ENCODE measurements at places on chromosomes 16 and 17.

DNA sequence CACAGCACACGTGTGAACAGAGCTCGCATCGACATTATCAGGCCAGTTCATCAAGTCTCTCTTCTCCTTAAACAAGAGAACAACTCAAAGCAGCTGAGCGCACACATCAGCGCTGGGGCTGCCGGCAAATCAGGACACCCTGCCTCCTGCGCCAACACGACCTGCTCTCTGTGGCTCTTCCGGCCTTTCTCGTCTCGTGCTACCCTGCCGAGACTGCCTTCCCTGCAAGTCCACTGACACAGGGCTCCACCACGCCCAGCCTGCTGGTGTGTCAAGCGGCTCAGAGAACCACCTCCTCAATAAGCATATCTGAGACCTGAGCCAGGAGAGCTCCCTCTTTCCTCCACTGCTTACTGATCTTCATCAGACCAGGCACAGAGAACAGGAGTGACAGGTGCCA lies 96.9 kb downstream of the ZNF778 start:
- DNase-seq, result no peak

DNA sequence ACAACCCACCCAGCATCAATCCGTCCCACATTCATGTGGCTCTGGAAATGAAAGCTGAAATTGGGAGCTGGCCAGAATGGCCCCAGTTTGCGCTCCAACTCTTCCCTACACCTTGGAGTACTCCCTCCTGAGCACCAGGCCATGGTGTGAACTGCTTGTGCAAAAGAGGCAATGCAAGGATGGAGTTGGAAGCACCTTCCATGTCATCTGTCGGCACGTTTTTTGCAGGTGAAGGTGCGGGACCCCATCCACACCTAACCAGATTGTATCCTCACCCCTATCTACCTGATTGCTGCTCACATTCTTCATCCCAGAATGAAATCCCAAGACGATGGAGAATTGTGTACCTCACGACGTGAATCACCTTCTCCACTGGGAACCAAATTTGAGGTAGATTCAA lies 136.6 kb upstream of the WSB1 start:
- DNase-seq, result no peak

GRCh38 chr16:13322336-13322735 lies 420.9 kb downstream of the SHISA9 start:
- DNase-seq, result no peak

DNA sequence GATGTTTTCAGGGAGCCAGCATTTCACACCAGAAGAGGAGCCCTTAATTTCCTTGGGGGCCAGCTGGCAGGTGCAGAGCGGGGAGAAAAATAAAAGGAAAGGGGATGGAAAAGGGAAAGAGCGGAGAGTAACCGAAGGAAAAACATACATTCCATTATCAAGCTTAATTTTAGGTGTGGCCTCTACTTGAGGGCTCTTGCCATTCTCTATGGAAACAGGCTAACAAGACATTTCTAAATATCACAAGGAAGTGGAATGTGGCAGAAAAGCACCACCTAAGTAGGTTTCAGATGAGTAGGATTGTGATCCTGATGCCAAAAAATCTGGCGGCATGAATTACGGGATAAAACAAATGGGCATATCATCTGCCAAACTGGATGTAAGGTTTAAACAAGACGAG lies 970 bp upstream of the DYNC1LI2 start:
- no peak for DNase-seq

GRCh38 chr17:9284884-9285283 lies 263.6 kb downstream of the NTN1 start:
- DNase-seq, result no peak

DNA sequence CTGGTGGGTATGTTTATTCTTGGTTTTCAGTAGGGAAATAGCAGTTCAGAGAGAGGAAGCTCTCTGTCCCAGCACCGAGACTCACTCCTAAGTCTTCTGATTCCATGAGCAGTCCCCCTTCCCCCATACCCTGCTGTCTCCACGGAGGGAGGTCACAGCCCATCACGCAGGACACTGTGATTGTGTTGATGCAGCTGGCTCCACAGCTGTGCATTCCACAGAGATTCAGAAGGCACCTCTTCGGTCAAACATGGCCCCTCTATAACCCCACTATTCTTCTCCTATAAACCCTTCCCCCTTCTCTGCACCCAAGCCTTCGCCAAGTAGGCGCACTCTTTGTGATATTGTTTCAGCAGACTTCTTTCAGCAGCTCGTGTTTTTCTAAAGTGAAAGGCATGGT lies 104.3 kb upstream of the HLF start:
- DNase-seq, result no peak

GRCh38 chr16:73046202-73046848 lies 1.6 kb downstream of the ZFHX3 start:
- no peak for DNase-seq

- no peak for DNase-seq
These were observed 10.6 kb downstream of the AARSD1 start for GRCh38 chr17:42953669-42954068.

- no peak for DNase-seq
These were observed 3.5 kb upstream of the CDC6 start for GRCh38 chr17:40284085-40284713.

- no peak for DNase-seq
These were observed 52.6 kb downstream of the PLCG2 start for GRCh38 chr16:81831722-81832126.

GRCh38 chr16:51149721-51150164 lies 1.3 kb downstream of the SALL1 start:
- DNase-seq, result no peak

GRCh38 chr17:15257258-15257788 lies 7.8 kb downstream of the PMP22 start:
- DNase-seq, result no peak

DNA sequence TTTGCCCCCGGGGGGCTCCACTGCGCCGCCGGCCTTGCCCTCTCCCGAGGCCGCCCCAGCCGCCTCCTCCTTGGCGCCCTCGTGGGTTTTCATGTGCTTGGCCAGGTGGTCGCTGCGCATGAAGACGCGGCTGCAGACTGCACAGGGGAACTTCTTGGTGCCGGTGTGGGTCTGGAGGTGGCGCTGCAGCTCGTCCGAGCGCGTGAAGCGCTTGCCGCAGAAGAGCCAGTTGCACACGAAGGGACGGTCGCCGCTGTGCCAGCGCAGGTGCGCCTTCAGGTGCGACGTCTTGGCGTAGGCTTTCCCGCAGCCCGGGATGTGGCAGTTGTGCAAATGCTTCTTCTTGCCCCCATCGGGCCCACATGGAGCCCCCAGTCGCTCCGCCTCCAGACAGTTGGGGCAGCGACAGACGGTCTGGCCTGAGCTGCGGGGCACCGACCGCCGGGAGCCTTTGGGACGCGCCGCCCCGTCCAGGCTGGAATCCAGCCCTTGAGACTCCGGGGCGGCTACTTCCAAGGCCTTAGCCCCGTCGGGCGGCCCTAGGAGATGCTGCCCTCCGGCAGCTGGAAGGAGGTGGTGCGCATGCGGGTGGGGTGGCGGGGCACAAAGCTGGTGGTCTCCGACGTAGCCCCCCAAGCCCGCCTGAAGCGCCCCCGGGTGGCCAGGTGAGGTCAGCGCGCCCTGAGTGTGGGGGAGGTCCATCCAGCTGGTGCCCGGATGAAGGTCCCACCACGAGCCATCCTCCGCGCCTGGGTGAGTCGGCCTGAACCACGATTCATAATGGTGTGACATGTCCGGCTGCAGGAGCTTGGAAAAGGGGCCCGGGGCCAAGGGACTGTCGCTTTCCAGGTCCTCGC lies 3.4 kb downstream of the SP6 start:
- DNase-seq, result no peak

DNA sequence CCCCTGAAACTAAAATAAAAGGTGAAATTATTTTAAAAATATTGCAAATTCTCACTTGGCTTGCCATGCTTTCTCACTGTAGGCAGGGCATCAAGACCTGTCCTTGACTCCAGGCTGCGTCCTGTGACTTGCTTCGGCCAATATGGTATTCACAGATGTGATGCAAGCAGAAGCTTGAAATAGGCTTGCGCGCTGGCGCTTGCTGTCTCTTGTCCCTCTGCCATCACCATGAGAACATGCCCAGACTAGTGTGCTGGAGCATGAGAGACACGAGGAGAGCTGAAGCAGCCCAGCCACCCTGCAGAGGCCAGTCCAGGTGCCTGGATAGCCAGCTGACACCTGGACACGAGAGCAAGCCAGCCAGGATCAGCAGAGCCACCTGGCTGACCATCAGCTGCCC lies 21.8 kb upstream of the ZKSCAN2 start:
- DNase-seq, result no peak

- DNase-seq, result no peak
These were observed 312.2 kb upstream of the MAF start for GRCh38 chr16:79912592-79913310.

GRCh38 chr16:66227766-66228530 lies 138.5 kb upstream of the CDH5 start:
- DNase-seq, result no peak

- DNase-seq, result no peak
These were observed 29.8 kb downstream of the ARSG start for GRCh38 chr17:68320943-68321555.

- DNase-seq, result no peak
These were observed 124.3 kb downstream of the MAP2K6 start for GRCh38 chr17:69538795-69539194.

DNA sequence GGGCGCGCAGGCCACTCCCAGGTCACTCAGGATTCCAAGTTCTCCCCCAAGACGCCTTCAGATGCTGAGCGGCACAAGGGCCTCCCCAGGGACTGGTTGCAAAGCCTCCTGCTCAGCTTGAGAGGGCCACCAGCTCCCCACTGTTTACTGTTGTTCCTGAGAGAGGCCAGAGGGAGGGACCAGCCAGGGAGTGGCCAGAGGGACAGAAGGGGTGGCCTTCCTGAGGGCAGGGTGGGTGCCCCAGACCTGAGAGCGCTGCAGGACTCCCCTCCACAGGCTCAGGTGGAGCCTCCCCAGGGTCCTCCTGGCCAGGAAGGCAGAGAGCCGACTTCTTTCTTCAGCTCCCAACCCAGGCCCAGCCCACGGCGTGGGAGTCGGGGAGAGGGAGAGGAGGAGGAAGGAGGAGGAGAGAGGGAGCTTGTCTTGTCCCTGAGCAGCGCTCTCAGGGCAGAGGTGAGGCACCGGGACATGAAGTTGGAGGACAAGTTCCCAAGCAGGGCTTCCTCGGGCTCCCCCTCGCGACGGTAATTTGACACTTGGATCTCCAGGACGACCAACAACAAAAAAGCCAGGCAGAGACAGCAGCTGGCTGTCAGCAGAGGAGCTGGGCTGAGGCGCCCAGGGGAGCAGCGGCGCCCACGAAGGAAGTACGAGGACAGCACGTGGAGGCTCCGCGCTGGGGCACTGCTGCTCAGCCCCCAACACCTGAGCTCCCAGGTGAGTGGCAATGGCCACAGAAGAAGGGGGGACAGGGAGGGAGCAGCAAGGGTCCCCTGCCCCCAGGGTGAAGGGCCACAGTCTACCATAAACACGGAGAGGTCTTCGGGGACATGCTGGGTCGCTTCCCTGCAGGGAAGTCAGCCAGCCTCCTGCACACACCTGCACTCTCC lies 497 bp downstream of the SMIM5 start:
- peak; percentile 50 for DNase-seq

DNA sequence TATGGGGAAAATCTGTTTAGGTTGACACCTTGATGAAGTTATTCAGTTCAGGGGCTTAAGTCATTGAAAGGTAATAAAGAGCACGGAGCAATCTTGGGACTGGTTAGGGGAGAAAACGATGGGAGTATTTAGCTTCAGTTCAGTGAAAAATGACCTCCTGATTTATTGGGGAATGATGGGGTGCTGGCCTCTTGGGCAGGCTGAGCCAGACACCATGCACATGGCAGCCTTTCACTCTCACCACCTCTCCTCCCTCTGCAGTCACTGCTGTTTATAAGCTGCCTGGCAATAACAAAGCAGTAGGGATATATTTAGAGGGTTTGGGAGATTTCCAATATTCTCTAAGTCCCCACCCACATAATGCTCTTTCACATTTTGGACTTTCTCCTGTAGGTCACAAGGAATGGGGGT lies 140.5 kb upstream of the HS3ST2 start:
- no peak for DNase-seq

GRCh38 chr16:85249418-85250146 lies 137.3 kb upstream of the CIBAR2 start:
- no peak for DNase-seq

DNA sequence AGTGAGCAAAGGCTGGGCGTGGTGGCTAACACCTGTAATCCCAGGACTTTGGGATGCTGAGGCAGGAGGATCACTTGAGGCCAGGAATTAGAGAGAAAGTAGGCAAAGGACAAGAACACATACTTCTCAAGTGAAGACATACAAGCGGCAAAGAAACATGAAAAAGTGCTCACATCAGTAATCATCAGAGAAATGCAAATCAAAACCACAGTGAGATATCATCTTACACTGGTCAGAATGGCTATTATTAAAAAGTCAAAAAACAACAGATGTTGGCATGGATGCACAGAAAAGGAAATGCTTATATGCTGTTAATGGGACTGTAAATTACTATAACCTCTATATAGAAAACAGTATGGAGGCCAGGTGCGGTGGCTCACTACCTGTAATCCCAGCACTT lies 12.2 kb upstream of the SLX4 start:
- DNase-seq, result no peak

DNA sequence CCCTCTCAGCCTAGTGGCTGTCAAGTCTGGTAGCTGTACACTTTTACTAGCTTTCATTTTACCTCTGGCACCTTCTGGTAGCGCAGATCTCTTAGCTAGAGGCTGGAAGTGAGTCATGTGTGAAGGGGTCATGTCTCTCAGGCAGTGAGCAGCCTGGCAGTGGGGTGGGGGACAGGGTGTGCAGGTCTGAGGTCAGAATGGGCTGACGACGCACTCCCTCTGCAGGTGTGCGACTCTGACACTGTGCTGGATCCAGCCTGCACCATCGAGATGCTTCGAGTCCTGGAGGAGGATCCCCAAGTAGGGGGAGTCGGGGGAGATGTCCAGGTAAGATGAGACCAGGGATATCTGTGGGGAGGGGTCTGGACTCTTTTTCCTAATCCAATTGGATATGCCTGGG lies 7.8 kb downstream of the HAS3 start:
- no peak for DNase-seq

- DNase-seq, result no peak
These were observed 4.1 kb downstream of the MAP2K3 start for GRCh38 chr17:21288571-21289017.

- no peak for DNase-seq
These were observed 81.9 kb downstream of the KCNJ18 start for GRCh38 chr17:21774263-21774662.

GRCh38 chr17:27882162-27882840 lies 10.9 kb downstream of the LYRM9 start:
- no peak for DNase-seq

DNA sequence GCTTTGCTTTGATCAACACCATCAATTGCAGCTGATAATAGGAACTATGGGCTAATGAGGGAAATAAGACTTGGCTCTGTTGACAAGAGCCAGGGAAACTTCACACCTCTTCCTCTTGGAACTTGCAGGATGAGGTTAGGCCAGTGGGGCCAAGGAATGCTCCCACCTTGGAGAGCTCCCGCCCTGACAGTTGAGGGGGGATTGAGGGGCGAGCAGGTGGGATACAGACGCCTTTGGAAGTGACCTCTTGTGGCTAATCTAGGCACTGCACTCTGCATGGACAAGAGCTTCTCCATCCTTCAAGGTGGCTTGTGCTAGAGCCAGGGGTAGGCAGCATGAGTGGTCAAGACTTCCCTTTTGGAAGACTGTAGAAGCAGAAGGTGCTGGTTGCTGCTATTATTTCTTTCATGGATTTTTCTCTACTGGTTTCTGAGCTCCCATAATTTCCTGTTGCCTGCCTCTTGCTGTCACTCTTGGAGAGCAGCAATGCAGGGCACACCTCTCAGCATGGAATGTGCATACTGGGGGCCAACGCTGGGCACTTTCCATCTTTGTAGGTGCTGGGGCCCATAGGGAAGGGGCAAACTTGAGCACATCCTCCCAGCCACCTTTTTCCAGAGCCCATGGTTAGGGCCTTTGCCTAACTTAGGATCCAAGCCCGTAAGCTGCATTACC lies 2.3 kb upstream of the PHF12 start:
- no peak for DNase-seq

- no peak for DNase-seq
These were observed 372.9 kb downstream of the CDH13 start for GRCh38 chr16:82999711-83000110.
